ENCODE measurements at places on chromosomes 12 and 14.

DNA sequence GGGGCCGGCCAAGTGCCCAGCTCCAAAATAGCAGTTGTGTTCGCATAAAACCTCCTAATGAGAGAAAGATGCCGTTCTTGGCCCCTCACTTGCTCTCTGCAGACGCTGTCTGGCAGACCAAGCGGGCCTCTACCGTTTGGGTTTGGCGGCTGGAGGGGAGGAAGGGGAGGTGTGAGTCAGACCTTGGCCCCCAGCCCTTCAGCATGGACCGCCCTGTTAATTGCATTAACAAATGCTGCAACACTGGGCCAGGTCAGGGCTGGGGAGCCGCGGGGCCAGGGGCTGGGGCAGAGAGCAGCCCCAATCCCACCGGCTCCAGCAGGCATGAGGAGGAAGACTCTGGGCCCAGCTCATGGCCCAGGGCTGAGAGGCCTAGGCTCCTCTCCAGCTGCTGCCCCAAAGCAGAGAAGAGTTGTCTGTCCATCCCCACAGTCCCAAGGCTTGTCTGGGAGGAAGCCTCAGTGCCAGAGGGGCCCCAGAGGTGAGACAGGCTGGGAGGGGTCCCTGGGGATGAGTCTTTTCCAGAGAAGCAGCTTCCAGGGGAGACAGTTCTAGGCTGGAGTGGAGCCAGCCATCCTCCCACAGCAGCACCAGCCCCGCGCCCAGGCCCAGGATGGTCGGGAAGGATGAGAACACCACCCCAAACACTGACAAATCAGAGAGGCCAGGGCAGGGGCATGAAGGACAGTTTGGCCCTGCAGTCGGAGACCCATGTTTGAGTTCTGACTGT is 16.9 kb downstream of the LTBP2 start:
- no peak for DNase-seq

- DNase-seq: no peak
Observed at GRCh38 chr12:124841558-124841945, 22.1 kb downstream of the SCARB1 start.

DNA sequence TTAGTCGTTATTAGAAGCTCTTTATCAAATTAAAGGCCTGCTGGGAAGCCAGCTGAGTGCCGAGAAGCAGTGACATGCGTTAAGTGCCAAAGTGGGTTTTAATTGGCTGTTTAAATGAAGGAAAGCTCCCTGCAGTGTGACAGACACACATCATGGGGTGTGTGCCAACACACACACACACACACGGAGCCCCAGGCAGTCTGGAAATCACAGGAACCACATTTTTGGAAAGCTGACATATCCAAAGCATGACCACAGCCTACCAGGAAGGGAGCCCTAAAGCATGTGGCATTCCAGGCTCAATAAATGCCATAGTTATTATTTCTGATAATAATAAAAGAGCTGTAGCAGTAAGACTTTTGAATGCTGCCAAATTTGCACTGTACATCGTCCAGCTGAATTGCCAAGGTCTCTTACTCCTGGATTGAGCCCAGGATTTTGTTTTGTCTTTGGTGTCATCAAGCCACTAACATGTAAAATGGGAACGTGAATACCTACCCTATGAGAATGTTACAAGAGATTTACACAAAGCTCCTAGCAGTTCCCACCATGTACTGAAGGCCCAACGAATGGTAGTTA is 135.1 kb downstream of the TMEM30B start:
- DNase-seq: no peak

- no peak for DNase-seq
Observed at GRCh38 chr12:71183018-71183417, 25.2 kb upstream of the TSPAN8 start.

- no peak for DNase-seq
Observed at GRCh38 chr14:44107156-44107555, 399.9 kb downstream of the FSCB start.

- DNase-seq: no peak
Observed at GRCh38 chr14:73751157-73751691, 37.0 kb upstream of the PNMA1 start.

DNA sequence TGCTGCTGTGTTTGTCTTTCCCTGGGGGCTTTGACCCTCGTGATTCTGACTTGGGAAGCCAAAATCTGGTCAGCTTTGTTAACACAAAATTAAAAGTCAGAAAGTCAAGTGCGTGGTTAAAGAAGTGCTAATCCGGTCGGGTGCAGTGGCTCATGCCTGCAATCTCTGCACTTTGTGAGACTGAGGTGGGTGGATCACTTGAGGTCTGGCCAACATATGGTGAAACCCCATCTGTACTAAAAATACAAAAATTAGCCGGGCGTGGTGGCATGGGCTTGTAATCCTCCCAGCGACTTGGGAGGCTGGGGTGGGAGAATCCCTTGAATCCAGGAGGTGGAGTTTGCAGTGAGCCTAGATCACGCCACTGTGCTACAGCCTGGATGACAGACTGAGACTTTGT is 844.6 kb downstream of the VRK1 start:
- no peak for DNase-seq

Measured in stimulated activated CD4-positive, alpha-beta T cell treated with anti-CD3 and anti-CD28 coated beads, Interleukin-1b, Interleukin-23, amount 100 ng/mL, for 48 hours (primary cell).